Left ventricle myocardium inferior (tissue), 1 donor: ENCODE measurements at places on chromosomes 1 and 21. TPM values are rescaled to one million over a fixed set of nuclear protein-coding genes. Genes with fewer than 3 reads are reported as not detected.
A peak's percentile ranks its signal among the peaks of the same experiment; 100 is the strongest.

GRCh38 chr1:224380003-224380402, 23.3 kb downstream of the CNIH4 start:
- DNase-seq, result no peak

DNA sequence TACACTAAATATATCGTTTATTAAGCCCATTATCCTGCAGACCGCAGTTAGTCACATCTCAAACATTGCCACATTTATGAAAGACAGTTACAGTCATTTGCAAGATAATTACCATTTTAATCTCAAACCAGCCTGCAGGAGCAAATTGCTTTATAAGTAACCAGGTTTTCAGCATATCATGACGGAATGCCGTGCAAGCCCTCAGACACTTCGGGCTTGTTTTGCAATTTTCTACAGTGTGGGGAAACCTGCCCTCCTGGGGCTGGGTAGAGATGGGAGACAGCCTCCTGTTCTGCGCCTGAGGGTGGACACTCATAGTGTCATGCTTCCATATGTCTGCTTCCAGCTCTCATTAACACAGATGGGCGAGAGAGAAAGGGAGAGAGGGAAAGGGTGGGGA, 563.9 kb downstream of the NPHP4 start:
- DNase-seq, result no peak

DNA sequence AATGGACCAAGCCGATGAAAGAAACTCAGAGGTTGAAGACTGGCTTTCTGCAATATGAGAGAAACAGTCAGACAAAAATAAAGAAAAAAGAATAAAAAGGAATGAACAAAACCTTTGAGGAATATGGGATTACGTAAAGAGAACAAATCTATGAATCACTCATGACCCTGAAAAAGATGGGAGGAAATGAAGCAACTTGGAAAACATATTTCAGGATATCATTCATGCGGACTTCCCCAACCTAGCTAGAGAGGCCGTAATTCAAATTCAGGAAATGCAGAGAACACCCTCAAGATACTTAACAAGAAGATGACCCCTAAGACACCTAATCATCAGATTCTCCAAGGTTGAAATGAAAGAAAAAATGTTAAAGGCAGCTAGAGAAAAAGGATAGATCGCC, 705.3 kb upstream of the CHRM3 start:
- no peak for DNase-seq

DNA sequence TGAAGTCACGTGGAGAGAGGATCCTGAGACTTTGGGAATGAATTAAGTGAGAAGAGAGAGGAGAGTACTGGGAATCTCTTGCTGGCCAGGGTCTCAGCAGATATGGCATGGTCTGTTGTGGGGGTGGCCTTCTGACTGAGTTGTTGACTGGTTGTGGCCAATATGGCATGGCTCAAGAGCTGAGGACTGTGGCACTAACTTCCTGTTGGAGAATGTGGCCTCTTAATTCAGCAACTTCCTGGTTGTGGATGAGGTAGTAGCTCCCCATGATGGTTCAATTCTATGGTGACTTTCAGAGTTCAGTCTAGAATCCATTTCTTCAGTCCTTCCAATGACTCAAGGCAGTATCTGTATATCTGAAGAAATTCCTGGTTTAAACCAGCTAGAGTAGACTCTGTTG, 44.7 kb upstream of the PAXBP1 start:
- DNase-seq, result no peak

- no peak for DNase-seq
These were observed 1.7 kb downstream of the SOAT1 start for GRCh38 chr1:179295164-179295755.

- DNase-seq, result no peak
These were observed 43.3 kb upstream of the TSHB start for GRCh38 chr1:114986286-114986685.

DNA sequence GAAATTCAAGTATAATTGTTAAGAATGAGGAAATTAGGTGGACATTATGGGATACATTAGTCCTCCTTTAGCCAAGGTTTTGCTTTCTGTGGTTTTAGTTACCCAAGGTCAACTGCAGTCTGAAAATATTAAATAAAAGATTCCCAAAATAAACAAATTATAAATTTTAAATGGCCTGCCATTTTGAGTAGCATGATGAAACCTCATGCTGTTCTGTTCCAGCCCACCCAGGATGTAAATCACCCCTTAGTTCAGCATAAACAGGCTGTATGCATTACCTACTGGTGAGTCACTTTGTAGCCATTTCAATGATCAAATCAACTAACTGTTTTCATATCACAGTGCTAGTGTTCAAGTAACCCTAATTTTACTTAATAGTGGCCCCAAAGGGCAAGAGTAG, 132.5 kb upstream of the LYPLAL1 start:
- no peak for DNase-seq

GRCh38 chr1:185957441-185958363, 223.5 kb downstream of the HMCN1 start:
- no peak for DNase-seq

DNA sequence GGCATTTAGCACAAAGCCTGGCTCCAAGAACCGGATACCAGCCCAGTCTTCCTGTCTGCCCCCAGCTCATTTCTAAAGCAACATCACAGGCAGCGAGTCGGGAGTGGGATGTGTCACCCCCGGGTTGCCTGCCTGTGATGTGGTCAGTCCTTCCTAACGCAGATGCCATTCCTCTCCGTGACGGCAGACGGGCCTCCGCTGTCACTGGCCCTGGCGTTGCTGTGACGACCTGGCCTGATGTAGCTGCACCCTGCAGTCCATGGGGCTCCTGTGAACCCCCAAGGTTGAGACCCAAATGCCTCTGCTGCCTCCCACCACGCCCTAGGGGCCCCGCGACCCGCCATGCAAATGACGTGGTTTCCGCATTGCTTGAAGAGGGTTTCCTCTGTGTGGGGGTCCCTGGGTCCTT, 12.3 kb downstream of the TNFRSF1B start:
- DNase-seq, result no peak

GRCh38 chr1:208089761-208090370, 154.3 kb downstream of the PLXNA2 start:
- peak; percentile 34 for DNase-seq

- peak; percentile 75 for DNase-seq
These were observed 32.3 kb upstream of the TARDBP start for GRCh38 chr1:10980094-10980577.

- no peak for DNase-seq
These were observed 522 bp downstream of the TMEM59 start for GRCh38 chr1:54052431-54052933.

GRCh38 chr1:89894210-89895201, 73.7 kb downstream of the LRRC8D start:
- no peak for DNase-seq

DNA sequence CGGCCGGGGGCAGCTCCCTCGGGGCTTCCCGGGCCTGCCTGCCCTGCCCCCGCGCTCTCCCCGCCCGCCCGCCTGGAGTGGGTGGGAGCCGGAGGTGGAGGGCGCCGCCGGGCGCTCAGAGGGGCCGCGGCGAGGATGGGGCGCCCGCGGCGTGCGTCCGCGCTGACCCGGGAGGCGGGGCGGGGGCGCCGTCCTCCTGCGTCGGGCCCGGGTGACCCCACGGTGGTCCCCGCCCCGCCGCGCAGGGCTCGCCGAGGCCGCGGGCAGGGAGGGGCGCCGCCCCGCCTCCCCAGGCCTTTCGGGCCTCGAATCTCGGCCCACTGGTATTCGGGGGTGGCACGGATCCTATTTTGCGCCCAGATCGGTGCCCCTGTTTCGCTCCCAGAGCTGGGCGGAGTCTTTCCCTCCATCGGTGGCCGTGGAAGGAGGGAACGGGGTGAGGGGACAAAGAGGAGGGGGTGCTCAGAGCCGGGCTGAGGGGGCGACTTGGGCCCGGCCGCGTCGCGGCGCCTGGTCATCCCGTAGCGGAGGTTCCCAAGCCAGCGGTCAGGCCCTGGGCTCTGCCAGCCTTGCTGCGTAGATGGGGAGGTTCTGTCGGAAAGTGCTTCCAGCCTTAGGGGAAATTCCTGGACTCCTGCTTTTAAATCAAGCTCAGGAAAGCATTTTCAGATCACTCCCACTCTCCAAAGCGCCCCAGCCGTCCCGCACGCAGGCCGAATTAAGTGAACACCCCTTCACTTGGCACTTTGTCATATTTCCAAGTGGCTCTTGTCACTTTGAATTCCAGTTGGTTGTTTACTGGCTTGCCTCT, 545 bp downstream of the PATJ start:
- peak; percentile 59 for DNase-seq

DNA sequence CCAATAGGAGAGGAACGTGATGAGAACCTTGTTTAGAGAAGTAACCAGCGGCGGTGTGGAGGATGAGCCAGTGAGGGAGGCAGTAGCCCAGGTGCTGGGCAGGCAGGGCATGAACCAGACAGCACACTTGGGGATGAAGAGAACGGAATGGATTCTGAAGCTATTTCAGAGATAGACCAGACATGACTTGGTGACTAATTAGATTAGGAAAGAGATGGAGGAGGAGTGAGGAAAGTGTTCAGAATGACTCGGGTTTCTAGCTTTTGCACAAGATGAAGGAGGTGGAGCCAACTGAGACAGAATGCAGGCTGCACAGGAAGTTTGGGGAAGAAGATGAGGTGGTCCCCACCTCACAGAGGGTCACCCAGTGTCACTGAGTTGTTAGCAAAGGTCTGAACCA, 5.1 kb downstream of the PEF1 start:
- no peak for DNase-seq

DNA sequence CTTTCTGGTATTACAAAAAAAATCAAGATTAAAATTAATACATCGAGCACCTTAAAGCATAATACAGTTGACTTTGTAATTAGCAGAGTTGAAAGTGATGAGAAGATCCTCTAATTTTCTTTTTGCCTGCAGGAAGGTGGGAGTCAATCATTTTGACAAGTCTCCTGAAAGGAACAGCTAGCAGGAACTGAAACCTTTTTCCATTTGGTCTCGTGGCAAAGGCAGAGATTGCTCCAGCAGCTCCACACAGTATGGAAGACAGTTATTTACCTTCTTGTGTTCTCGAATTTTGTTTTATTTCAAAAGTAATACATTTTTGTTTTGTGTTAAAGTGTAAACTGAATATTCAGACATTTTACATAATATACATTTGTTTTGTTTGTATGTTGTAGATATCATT, 7.7 kb downstream of the S100PBP start:
- DNase-seq, result no peak

GRCh38 chr1:25679171-25679570, 62.6 kb downstream of the MAN1C1 start:
- no peak for DNase-seq

- no peak for DNase-seq
These were observed 293.1 kb downstream of the USP25 start for GRCh38 chr21:16022921-16023320.

DNA sequence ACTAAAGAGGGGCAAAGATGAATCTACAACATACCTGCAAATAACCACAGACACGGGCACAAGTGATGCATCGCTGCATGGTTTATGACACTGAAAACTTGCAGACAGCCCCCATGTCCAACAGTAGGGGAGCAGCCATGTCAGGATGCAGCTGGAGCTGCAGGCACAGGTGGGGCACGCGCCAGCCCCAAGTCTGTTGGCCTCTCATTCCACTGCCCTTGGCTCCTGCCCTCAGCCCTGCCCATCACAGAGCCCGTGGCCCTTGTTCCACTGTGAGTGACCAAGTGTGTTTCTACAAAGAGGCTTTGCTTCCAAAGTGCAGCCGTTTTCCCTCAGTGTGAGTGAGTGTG, 3.2 kb upstream of the PADI4 start:
- no peak for DNase-seq

DNA sequence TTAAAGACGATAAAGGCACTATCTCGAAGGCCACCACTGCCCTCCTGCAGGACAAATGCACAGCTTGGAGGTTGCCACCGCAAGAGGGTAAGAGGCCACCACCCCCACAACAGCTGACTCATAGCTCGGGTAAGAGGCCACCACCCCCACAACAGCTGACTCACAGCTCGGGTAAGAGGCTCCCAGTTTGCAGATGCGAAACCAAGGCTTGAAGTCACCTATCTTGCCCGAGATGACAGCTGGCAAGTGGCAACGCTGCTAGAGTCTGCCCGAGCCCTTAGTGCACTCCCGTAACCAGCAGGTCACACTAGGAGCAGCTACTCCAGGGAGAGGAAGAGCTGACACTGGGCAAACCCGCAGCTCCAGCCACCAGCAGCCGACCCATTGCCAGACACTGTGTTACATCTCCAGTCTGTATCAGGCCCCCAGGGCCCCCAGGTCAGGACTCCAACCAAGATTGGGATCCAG, 17.1 kb upstream of the SPSB1 start:
- DNase-seq, result no peak

- no peak for DNase-seq
These were observed 214.9 kb upstream of the L1TD1 start for GRCh38 chr1:61979729-61980128.

DNA sequence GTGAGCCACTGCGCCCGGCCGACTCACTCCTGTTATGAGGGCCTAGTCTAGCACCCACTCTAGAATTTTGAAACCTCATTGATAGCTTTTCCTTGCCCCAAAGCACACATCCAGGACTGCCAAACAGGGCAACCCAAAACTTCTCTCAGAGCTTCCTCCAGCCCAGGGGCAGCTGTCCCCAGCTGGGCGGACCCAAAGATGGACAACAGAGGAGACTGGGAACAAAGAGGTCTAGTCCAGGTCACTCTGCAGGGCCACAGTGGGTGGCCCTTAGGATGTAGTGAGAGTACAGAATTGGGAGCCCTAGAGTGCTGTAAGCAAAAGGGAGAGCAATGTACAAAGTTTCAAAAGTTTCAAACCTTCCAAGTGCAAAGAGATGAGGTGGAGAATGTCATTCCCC, 1.2 kb downstream of the CD34 start:
- DNase-seq, result no peak

Gene MXRA8
- total RNA-seq, result 20.2 TPM

Gene TCP10L
- total RNA-seq, result 3.0 TPM

Gene TRIM67
- total RNA-seq, result 0.08 TPM

Gene PRAMEF26
- total RNA-seq, result not detected

Gene VSIG8
- not detected for total RNA-seq

Gene OR14I1
- total RNA-seq, result not detected

Gene GPR52
- total RNA-seq, result 0.91 TPM

Gene MTF1
- total RNA-seq, result 11.3 TPM

Gene SLAMF9
- not detected for total RNA-seq

Gene LCE2C
- not detected for total RNA-seq

Gene CFH
- 36.4 TPM for total RNA-seq

Gene LMO4
- 35.1 TPM for total RNA-seq

Gene ECM1
- total RNA-seq, result 20.1 TPM

Gene OVAAL
- 5.3 TPM for total RNA-seq

Gene C1orf232
- not detected for total RNA-seq

Gene INAVA
- total RNA-seq, result 0.05 TPM

Gene TMEM39B
- 5.8 TPM for total RNA-seq
